ENCODE measurements at places on chromosomes 3 and 15.
A peak's percentile ranks its signal among the peaks of the same experiment; 100 is the strongest.

GRCh38 chr3:127660621-127661251 lies 12.0 kb upstream of the ABTB1 start:
- DNase-seq = no peak

DNA sequence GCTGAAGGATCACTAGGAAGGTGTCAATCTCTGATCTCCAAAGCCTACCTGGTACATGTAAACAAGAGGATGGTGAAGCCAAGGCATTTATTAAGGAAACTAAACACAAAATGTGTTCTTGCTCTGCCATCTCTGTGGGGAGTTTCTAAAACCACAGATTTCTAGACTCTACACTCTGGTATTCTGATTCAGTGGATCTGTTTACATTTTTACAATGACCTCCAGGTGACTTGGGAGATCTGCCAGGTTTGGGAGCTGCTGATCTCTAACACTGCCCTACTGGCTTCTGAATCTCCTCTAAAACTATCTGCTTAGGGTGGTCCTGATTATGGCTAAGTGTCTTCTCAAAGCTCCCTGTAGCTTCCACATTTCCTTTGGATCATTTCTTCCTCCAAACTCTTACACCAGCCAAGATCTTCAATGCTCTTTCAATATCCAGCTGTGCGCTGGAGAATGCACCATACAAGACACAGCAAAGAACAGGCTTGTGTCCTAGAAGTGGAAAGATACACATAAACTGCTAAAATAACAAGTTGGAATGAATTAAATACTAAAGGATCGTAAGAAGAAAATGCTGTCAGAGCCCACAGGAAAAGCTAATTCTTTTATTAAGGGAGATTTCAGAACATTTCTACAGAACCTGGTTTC lies 72.7 kb downstream of the GREM1 start:
- DNase-seq = no peak

- no peak for DNase-seq
Measured at GRCh38 chr3:106965307-106965706, 411.9 kb upstream of the CCDC54 start.

DNA sequence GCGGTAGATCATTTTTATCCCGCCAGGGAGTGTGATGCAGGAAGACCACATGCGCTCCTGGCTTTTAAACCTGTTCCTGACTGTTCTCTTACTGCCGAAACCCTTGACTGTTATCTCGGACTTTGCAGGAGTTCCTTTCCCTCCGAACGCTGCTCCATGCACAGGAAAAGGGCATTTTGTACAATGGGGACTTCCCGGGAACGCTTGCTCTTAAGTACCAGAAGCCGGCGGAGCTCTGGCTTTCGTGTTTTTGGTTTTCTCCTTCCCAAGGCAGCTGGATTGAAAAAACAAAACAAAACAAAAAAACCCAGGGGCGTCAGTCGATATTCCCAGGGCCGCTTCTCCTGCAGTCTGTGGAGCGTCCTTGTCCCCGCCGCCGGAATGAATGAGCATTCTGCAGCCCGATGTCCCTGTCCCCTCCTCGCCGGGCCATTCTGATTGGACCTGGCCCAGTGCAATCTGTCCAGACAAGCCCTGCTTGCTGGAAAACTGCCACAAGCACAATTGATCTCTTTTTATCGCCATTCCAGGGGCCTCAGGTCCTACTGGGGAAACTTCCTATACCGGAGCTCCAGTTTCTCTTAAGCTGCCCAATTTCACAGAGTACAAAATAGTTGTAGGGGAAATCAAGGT lies 44.8 kb downstream of the SLC6A1 start:
- DNase-seq = no peak

- peak; percentile 42 for DNase-seq
Measured at GRCh38 chr3:11118181-11118682, 36.1 kb upstream of the HRH1 start.

GRCh38 chr3:28743831-28744230 lies 395.2 kb upstream of the AZI2 start:
- no peak for DNase-seq

GRCh38 chr3:105334138-105334882 lies 32.4 kb upstream of the ALCAM start:
- no peak for DNase-seq

- no peak for DNase-seq
Measured at GRCh38 chr3:187295316-187296034, 3.9 kb upstream of the MASP1 start.

DNA sequence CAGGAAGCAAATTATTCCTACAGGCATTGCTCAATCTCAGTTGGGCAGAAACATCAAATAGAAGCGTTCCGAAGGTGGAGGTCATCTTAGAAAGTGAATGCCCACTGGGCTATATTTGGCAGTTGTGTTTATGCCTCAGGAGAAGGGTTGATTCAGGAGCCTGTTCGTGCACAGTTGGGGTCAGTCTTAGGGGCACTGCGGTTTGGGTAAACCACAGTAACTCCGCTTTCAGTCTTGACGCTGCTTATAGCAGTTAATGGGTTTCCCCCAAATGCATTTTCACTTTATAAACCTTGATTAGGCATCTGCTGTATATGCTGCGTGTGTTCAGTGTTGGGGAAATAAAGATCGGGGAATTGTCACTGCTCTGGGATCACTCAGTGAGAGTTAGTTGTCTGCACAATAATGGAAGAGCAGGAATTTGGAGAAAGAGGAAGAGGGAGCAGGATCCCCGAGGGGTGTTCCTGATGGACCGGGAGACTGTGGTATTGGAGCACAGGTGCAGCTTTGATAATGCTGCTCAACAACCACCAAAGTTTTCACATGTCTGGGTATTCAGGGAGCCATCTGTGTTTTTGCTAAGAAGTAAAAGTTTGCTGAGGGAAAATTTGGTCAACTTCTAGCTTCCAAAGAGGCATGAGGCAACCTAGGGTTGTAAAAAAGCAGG lies 124.3 kb upstream of the EIF1B start:
- DNase-seq = no peak

- no peak for DNase-seq
Measured at GRCh38 chr15:93973287-93973686, 258.1 kb upstream of the MCTP2 start.

- no peak for DNase-seq
Measured at GRCh38 chr15:69135499-69135898, 24.9 kb upstream of the GLCE start.

DNA sequence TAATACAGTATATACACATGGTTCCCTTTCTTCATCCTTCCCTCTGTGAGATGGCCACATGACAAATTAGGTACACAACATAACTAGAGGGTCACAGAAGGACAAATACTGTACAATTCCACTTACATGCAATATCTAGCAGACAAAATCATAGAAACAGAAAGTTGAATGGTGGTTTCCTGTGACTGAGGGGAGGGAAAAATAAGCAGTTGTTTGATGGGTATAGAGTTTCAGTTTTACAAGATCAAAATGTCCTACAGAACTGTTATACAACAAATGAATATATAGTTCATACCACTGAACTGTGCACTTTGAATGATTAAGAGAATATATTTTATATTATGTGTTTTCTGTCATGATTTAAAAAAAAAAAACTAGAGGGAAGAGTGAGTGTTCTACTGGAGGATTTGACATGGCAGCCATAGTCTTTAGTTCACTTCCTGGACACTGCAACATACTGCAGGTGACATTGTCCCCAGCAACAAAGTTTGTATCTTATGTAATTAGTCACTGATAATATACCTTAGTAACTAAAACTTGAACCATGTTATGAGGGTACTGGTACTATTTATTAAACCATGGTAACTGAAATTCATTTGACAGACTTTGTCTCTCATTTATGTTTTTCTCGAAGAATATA lies 37.2 kb downstream of the CCDC54 start:
- no peak for DNase-seq

GRCh38 chr15:59741274-59741906 lies 52.3 kb upstream of the BNIP2 start:
- no peak for DNase-seq

DNA sequence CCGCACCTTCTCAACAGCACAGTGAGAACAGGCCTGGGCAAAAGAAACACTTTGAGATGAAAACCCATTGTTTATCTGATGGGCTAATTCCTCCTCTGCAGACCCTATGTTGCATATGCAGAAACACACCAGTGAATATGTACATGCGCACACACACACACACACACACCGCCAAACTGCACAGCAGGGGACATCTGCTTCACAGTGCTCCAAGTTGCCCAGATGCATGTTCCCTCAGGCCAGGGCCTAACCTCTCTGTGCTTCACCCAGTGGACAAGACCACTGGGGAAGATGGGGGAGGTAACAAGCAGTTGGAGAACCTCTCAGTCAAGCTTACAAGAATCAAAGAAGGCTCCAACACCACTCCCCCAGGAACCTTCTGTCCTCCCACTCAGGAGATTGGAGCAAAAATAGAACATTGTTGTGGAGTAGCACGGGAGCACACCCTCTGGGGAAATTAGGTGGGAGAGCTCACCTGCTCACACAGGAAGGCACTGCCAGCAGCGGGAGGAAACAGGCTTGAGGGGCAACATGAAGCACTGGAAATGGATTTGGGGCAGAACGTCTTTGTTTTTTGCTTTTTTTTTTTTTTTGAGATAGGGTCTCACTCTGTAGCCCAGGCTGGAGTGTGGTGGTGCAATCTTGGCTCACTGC lies 13.0 kb downstream of the HCN4 start:
- no peak for DNase-seq
